H9 (cell line): ENCODE measurements at places on chromosomes 3 and 15. TPM values are rescaled to one million over a fixed set of nuclear protein-coding genes. Genes with fewer than 3 reads are reported as not detected.

DNA sequence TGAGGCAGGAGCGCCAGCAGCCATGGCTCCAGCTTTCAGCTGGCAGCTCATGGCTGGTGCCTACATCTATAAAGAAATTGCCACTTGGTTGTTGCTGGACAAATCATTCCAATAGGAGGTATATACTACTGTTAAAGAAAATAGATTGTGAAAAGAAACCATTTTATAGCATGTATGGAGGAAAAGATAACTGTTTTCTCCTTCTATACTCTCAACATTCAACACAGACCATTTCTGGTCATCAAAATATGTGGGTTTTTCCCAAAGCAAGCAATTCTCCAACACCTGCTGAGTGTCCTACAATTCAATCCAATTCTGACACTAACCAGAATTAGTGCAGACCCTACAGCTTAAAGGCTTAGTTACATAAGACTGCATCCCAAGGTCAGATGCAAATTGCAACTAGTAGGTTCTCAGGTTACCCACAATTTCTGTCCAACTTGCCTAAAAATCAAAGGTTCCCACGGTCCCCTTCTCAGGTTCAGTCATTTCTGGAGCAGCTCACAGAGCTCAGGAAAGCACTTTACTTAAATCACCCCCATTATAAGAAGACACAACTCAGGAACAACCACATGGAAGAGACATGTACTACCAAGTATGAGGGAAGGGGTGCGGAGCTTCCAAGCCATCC lies 42.4 kb upstream of the STRIT1 start:
- no peak for DNase-seq

- DNase-seq, result no peak
Observed at GRCh38 chr3:141603473-141604035, 116.7 kb downstream of the RASA2 start.

DNA sequence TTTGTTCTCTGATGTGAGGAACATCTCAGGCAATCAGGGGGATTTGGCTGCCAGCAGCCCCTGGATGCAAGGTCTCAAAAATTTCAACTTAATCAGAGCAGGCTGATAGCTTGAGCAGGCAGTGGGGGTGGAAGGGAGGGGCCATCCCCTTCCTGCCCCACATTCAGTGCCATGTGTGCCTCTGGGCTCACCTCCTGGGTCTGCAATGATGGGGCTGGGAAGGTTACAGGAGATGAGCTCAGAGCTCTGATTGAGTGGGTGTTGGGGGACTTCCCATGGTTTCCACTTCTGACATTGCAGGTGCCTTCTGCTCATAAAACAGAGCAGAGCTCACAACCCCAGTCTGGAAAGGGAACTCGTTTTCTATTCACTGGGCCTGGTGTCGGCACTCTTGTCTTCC lies 37.0 kb downstream of the PARP16 start:
- no peak for DNase-seq

- DNase-seq, result no peak
Observed at GRCh38 chr3:196654735-196655090, 15.2 kb downstream of the NRROS start.

DNA sequence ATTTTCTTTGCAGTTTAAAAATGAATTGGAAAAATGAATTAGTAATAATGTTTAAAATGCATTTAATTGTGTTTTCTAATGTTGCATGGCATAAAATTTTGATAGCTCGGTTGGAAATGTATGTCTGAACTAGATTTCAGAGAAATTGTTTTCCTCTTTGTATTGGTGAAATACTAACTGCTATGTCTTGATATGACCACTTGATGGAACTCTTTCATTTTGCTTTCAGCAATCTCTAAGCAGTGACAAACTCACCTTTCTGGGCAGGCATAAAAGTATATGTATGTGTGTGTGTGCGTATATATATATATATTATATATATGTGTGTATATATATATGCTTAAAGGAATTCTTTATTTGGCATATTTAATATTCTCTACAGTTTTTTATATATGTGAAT lies 239.3 kb upstream of the ZNF717 start:
- DNase-seq, result no peak

GRCh38 chr3:111809186-111809585 lies 49.9 kb upstream of the PHLDB2 start:
- DNase-seq, result no peak

DNA sequence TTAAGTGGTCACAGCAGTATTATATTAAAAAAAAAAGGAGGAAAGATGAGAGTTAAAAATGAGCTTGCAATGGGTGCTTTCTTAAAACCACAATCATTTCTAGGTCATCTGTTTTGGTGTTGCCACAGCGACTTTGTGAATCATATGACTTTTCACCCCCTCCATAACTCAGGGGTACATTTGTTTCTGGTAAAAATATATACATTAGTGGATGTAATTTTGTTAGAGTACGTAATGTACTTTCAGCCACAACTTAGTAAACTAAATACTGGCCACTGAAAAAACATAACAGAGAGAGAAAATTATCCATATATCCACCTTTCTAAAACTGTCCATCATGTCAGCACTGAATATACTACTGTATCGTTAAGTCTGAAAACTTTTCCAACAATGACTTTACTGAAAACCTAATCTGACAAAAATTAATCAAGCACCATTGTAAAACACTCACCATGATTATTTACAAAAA lies 3.4 kb downstream of the ANKRD28 start:
- DNase-seq, result no peak

- DNase-seq, result no peak
Observed at GRCh38 chr3:30675006-30675405, 68.6 kb downstream of the TGFBR2 start.

Gene PLA2G4F
- not detected in 2 replicates for total RNA-seq

Gene C2CD4A
- not detected in 2 replicates for total RNA-seq

Gene FEZF2
- total RNA-seq, result 0.11 TPM in 1 of 2 replicates, not detected in the other
